ENCODE measurements at places on chromosomes 3 and 15. TPM values are rescaled to one million over a fixed set of nuclear protein-coding genes. Genes with fewer than 3 reads are reported as not detected.

LRTM1 gene
- total RNA-seq = not detected

SLC6A11 gene
- total RNA-seq = not detected

LTK gene
- 1.5 TPM for total RNA-seq

ELP6 gene
- total RNA-seq = 18.5 TPM

KCNAB1 gene
- total RNA-seq = 2.4 TPM

ANKUB1 gene
- total RNA-seq = not detected

PIGZ gene
- 2.8 TPM for total RNA-seq

PLA2G4E gene
- total RNA-seq = not detected

FMN1 gene
- 2.9 TPM for total RNA-seq

HYAL3 gene
- 0.92 TPM for total RNA-seq
